Stimulated activated CD4-positive, alpha-beta T cell treated with anti-CD3 and anti-CD28 coated beads, TNF-alpha, amount 100 ng/mL, for 48 hours (primary cell): ENCODE measurements at places on chromosomes 5 and 9.

GRCh38 chr5:142847898-142848790 is 78.0 kb downstream of the ARHGAP26 start:
- no peak for DNase-seq

- no peak for DNase-seq
These were observed 351.1 kb upstream of the TLE4 start for GRCh38 chr9:79220666-79221065.

DNA sequence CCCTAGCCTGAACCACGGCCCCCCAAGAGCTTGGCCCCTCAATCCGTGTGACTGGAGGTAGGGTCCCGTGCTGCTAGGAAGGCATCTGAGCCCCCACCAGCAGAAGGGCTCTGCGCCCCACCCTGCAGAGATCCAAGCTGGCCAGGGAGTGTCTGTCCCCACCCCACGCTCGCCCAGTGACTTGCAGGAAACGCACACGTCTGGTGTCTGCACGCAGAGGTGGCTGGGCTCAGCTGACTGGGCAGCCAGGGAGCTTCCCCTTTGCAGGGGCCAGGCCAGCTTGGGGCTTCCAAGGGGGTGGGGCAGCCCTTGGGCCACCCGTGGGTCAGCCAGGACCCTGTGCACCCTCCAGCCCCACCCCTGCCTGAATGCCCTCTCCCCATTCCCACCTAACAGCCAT is 24.3 kb downstream of the NOTCH1 start:
- no peak for DNase-seq

GRCh38 chr5:142830241-142831008 is 60.2 kb downstream of the ARHGAP26 start:
- no peak for DNase-seq

DNA sequence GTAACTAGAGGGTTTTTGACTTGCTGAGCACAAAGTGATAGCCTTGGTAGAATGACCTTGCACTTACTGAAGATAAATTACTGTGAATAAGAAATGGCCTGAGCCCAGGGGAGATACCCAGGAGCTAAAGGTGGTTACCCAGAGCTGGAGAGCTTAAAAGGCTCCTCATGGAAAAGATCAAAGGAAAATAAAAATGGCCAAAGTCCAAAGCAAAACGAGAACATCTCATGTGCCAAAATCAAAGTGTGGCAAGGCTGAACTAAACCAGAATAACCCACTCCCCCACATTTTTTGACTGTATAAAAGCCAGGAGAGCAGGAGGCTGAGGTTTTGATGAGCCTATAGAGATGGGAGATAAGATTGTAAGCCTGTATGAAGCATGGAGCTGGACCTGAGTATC is 14.4 kb downstream of the IDNK start:
- DNase-seq: no peak

DNA sequence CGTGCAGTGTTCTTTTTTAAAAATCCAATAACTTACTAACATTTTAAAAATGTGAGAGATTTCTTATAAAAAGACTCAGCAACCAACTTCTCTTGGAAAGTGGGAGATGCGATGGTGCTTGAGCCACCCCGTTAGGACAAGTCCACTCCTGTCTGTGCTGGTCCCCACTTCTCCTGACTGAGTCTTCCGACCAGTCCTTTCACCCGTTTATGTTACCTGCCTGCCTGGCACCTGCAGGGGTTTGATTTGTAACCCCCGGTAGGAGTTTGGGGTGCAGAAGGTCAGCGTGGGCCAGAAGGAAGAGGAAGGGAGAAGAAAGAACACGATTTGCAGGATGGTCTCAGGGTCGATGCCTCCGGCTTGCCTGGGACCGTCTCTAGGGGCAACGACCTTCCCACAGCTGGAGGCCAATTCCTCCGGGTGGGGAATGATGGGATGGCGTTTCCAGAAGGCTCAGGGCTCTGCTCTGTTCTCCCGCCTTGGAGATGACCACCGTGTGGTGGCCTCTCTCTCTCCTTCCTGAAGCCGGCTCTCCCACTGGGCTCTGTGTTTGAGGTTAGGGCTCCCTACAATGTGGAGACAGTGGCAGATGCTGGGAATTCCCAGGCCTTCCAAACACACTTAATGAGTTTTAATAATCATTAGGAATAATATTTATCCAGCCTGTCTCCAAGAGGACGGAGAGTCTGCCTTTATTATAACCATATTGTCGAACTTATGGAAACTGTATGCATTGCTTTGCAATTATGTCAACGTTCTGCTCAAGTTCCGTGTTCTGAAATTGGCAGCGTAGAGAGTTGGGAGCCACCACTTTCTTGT is 14.8 kb downstream of the COL27A1 start:
- DNase-seq: no peak

DNA sequence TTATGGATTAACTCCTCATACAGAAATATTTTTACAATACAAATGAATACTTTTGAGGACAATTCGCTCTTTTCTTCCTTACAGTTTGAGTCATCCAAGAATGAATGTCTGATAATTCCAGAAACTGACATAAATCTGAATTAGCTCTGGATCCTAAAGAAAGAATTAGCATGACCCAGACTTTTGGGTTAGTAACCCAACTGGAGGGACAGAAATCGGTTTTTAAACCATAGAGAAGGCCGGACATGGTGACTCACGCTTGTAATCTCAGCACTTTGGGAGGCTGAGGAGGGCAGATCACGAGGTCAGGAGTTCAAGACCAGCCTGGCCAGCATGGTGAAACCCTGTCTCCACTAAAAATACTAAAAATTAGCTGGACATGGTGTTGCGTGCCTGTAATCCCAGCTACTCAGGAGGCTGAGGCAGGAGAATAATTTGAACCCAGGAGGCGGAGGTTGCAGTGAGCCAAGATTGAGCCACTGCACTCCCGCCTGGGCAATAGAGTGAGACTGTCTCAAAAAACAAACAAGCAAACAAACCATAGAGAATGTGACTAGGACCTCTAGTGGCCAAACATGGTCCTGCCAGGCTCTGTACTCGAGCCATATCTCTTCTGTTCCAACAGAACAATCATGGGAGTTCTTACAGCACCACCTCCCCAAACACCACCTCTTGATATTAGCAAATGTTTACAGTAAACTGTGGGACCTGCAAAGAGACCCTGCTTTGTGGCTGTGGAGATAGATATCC is 44.8 kb downstream of the LURAP1L start:
- no peak for DNase-seq

- no peak for DNase-seq
These were observed 98.4 kb upstream of the NREP start for GRCh38 chr5:111855356-111855755.

DNA sequence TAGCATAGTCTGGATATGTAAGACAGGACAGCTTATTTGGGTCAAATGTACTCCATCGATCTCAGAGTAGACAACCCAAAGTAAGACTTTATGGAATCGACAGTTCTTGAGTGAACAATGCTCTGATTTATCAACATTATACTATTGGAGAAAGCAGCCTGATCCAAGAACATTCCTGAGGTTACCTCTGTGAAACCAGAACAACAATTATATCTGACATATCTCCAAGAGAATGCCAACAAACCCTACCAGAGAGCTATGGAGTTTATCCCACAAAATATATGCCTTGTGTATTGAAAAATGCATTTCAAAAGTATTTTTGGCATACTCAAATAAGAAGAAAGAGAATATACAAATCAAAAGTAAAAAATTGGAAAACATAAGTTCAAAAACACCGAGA is 1985.9 kb downstream of the EFNA5 start:
- DNase-seq: no peak

DNA sequence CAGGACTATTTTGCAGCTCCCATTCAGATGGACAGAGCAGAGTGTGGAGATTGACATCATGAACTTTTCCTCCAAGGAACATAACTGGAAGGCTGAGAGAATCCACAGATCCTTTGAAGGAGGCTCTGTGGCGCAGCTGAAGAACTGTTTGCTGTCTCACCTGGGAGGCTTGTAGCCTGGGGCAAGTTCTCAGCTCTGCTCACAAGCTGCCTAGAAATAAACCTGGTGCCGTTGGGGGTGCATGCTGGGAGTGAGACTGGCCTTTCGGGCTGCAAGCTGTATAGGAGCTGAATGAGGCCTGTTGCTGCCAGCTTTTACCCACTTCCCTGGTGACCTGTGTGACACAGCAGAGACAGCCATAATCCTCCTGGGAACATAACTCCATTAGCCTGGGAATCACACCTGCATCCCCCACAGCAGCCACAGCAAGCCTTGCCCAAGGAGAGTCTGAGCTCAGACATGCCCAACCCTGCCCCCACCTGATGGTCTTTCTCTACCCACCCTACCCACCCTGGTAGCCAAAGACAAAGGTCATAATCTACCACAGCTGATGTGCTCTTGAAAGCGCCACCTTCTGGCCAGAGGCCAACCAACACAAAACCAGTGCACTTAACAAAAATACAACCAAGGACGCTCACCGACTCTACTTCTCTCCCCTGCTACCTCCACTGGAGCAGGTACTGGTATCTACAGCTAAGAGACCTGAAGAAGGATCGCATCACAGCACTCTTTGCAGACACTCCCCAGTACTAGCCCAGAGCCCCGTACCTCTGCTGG is 205.1 kb upstream of the MRPS30 start:
- no peak for DNase-seq
